ENCODE measurements at places on chromosomes 7 and 10.
A peak's percentile ranks its signal among the peaks of the same experiment; 100 is the strongest.

GRCh38 chr10:122779924-122780323 is 65.7 kb downstream of the CUZD1 start:
- no peak for DNase-seq

- DNase-seq, result no peak
Measured at GRCh38 chr7:47786557-47787248, 161.6 kb downstream of the PKD1L1 start.

- DNase-seq, result no peak
Measured at GRCh38 chr7:33716581-33717477, 188.5 kb upstream of the BMPER start.

GRCh38 chr7:87152897-87153641 is 816 bp downstream of the DMTF1 start:
- peak; percentile 9 for DNase-seq

DNA sequence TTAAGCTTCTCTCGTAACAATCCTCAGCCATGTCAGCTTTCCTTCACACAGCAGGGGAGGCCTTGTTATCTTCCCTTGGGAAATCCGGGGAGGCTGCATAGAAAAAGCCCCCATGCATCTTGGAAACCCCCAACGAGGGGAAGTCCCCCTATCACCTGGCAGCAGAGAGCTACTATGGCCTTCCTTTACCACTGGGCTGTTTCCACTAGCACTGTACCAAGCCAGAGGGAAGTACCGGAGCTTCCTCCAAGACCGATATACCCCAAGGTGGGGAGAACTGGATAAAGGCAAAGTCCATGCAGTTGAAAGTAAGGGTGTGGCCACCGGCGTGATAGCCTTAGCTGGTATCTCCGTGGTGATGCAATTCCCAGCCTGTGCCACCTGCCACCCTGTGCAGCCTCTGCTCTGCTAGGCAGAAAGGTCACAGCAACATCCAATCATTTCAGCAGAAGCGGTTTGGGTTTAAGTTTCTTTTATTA is 4.4 kb upstream of the CLIP2 start:
- DNase-seq, result no peak

Data from stimulated activated CD4-positive, alpha-beta T cell treated with anti-CD3 and anti-CD28 coated beads, Interleukin-1b, Interleukin-23, amount 100 ng/mL, for 4 hours (primary cell).